Left cardiac atrium (tissue), 4 donors: ENCODE measurements at places on chromosomes 16 and 17.

GRCh38 chr17:65261152-65261551 lies 124.0 kb downstream of the RGS9 start:
- DNase-seq: no peak

- no peak for DNase-seq
Measured at GRCh38 chr16:252366-253337, 18.0 kb downstream of the FAM234A start.

DNA sequence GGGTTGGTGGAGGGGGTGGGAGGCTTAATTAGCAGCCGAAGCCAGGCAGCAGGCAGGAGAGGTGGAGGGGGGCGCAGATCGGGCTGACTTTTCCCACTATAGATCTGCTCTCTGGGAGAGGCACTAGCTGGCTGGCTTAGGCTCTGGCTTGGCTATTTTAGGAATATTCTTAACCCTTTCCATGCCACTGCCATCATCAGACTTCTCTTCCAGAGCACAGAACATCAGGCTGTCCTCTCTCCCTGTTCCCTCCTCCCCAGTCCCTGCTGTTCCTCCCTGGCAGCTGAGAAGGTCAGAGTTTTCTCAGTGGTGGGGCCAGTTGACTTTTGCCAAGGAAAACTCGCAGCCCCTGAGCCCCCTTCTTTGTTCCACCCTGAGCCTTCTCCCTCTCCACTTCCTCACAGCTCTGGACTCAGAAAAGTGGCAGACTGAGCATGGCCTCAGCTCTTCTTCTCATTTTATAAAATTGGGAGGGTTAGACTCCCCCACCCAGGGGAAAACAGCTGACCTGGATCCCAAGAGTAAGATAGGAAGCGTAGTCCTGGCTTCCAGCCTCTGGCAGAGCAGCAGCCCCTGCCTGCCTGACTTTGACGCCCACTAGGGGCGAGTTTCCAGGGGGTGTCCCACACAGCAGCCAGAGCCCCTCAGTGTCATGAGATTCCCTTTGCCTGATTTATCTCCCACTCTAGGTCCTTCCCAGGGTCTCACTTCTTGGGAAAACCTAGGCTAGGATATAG lies 9.9 kb upstream of the C1QL1 start:
- DNase-seq: no peak

DNA sequence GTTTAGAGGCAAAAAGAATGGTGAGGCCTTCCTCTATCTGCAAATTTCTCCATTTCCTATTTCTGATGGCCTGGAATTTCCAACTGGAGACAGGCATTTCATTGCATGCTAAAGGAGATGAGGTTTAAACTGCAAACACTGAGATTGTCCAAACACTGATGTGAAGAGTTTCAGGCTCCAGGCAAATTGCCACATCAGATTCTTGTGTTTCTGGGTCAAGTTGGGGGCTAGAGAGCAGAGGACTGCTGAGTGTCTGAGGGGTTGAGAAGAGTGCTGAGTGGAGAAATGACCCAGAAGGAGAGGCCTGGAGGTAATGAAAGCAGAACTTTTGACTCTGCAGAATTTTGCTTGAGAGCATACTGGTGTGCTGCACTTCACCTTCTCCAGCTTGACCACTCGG lies 216.7 kb upstream of the MPHOSPH6 start:
- DNase-seq: no peak
